ENCODE measurements at places on chromosomes 2 and 18.

- DNase-seq, result peak; percentile 23
These were observed 23.9 kb downstream of the PECR start for GRCh38 chr2:216057688-216058193.

- no peak for DNase-seq
These were observed 168.7 kb downstream of the UBE2E3 start for GRCh38 chr2:181149056-181149455.

DNA sequence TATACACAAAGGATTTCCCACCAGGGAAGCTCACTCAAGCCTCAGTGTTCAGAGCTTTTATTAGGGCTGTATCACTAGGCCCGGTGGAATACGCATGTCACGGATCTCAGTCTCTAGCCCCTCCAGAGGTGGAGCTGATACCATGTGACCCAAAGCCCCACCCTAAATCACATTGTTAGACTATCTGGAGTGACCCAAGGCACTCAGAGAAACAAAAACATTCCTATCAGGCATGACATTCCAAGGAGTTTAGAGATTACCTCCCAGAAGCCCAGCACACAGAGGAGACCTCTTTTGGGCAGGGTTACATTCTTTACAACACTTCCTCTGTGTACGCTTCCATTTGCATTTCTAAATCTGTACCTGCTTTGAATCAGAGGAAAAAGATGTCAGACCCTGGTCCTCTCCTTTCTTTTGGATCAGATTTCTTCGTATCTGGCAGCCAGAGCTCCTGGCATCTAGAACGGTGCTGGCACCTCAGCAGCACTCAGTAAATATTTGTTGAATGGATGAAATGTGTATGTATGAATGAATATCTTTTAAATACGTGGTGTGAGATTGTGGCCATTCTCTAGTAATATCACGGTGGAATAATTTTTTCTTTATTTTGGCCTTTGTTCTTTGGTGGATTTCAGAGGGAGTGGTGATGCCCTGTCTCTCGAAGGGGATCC is 37.7 kb upstream of the SMAD2 start:
- DNase-seq, result no peak

GRCh38 chr18:38611036-38611964 is 1045.7 kb upstream of the CELF4 start:
- no peak for DNase-seq

- no peak for DNase-seq
These were observed 47.9 kb downstream of the HADHB start for GRCh38 chr2:26292646-26293045.

GRCh38 chr2:201171259-201171814 is 11.6 kb upstream of the CASP10 start:
- no peak for DNase-seq

DNA sequence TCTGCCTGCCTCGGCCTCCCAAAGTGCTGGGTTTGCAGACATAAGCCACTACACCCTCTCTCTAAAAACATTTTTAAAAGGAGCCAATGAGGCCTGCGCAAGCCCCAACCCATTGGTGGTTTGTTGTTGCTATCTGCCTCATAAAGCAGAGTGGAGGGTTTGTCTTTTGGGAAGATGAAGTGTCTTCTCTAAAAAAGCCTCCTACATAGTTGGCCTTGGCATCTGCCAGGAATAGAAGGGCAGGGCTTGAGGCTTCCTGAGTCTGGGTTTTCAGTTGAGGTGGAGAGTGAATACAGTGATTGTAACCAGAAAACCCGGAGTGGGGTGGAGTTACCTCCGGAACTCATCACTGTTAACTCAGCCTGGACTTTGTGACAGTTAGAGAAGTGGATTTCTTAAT is 5.9 kb upstream of the STARD7 start:
- no peak for DNase-seq

GRCh38 chr2:127228102-127228501 is 8.0 kb upstream of the CYP27C1 start:
- DNase-seq, result no peak

GRCh38 chr2:72984172-72984671 is 66.9 kb downstream of the EMX1 start:
- DNase-seq, result no peak

DNA sequence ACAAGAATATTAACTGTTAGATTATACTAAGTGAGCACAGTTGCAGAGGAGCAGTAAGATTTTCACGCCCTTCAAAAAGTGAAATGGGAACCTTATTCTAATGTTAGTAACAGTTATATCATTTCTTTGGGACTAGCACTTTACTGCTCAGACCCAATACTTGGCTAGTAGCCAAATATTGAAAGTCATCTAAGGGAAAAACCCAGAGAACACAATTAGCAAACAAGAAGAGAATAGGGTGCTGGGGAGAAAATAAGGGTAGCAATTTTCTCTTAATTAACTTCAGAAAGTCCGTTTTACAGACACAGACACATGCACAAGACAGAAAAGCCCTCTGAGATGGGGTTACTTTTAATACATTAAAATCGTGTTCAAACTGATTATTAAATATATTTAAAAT is 71.8 kb downstream of the ID2 start:
- DNase-seq, result no peak

DNA sequence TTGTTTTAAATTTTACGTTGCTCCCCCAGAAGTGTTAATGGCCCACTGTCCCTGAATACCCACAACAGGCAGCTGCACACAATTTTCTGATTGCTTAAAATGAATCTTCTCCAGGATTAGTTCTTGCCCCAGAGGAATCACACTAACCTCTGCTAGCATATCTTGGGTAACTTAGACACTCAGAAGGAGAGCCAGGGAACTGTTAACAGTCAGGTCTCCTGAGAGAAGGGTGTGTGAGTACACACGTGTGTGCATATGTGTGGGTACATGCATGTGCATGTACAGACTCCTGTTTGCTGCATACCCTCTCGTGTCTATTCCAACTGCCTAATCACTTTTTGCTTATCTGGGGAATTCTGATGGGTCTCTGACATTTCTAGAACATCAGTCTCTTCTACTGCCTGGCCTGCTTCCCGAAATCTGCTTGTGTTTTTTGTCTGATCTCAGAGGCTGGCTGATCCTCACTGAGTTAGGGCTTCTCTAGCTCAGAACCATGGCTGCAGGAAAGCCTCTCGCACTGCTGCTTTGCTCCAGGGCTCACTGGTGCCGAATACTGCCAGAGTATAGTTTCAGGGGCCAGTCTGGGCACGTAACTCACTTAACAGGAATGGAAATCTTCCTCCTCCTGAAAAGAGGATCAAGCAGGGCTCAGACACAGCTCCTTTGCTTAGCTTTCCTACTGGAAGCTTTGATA is 62.8 kb downstream of the PRELID3A start:
- DNase-seq, result no peak

DNA sequence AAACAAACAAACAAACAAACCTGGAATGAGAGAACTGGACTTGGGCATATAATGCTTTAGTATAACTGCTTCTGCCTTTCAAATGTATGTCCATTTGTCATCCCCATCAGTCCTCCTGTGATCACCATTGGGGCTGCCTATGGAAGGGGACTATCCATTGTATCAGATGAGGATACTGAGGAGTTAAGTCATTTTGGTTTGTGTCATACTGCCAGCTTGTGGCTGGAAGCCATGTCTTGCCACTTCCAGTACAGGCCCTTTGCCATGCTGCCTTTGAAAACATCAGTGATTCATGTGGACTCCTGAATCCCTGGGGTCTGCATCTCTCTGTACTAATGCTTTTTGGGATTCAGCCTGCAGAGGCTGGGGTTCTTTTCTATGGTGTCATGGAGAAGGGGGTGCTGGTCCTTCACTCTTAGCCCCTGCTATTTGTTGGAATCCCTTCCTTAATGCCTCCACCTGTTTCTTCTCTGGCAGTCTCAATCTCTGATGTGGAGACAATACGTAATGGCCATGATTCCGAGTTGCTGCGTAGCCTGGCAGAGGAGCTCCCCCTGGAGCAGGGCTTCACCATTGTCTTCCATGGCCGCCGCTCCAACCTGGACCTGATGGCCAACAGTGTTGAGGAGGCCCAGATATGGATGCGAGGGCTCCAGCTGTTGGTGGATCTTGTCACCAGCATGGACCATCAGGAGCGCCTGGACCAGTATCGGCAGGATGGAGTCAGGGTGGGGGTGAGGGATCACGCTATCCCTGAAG is 10.6 kb downstream of the PLCD4 start:
- DNase-seq, result no peak

DNA sequence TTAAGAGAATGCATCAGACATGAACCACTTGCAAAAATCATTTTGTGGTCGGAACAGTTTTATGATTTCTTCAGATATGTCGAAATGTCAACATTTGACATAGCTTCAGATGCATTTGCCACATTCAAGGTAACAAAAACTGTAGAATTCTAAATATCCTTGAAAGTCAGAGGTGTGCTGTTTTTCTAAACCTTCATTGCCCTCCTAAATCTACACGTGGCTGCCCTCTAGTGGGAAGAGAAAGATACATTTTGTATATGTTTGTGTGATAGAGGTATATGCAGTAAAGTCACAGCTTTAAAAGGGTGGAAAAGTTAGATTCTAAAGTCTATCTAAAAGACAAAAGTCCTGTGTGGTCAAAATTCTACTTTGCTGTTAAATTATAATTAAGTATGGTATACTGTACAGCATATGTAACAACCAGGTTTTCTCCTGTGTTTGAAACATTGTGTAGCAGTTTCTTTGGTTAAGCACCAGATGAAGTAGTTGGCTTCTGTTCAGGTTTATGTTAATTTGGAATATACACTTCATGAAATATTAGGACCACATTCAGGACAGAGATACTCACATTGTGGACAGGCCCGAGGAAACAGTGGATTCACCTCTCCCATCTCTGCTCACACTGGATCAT is 65.9 kb upstream of the ITM2C start:
- DNase-seq, result peak; percentile 34

DNA sequence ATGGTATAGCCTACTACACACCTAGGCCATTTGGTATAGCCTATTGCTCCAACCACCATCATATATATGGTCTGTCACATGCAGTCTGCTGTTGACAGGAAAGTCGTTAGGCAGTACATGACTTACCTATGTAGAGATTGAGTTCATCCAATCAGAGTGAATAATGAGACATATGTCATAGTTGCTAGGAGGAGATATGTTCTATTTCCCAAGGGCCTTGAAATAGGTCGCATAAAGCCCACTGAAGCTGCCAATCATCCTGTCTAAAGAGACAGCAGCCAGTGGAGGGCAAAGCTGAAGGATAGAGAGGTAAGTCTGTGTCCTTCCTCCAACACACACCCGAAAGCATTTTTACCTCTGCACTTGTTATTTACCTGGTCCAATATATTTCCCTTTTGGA is 263.4 kb downstream of the PTPRM start:
- DNase-seq, result no peak

GRCh38 chr18:62329691-62330454 is 4.8 kb downstream of the TNFRSF11A start:
- DNase-seq, result peak; percentile 27

DNA sequence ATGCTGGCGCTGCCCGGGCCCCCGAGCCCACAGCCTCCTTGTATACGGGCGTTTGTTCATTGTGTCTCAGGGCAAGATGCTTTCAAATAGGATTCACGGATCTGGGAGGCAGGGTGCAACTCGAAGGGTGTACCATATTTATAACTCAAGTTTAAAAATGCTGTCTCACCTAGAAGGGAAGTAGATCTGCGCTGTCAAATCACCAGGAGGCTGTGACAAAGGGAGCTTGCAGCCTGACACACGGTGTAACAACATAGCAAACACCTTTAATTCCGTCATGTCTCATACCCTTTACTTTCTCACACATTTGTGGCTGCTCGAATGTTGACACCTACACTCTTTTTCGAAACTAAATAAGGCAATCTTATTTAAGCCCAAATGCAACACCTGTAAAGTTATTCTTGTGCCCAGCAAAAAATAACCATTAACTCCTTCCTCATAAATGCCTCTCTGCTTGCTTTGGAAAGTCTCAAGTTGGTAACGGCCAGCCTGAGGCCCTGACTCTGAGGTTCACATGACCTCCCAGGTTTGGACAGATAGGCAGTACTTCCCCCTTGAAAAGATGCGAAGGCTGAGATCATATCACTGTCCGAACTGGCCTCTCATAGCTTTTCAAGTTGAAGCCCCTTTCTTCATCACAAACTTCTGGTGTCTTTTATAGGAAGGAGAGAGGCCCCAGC is 11.6 kb downstream of the ZEB2 start:
- no peak for DNase-seq

GRCh38 chr18:69358212-69358895 is 42.3 kb upstream of the DOK6 start:
- no peak for DNase-seq

DNA sequence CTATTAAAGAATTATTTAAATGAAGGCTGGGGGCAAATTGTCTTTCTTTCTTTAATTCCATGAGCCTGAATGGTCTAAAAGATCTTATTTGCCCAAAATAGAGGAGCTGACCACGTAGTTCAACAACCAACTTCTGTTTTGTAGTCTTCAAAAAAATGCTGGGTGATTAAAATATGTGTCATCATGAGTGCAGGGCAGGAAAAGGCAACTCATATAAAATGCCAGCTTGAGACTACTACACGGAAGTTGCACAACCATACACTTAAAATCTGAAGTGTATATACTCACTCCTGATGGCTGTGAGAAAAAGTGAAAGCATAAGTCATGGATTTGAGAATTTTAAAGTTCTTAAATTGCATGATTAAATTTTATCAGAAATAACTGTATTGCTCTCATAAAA is 210.9 kb downstream of the DYM start:
- DNase-seq, result no peak

GRCh38 chr2:70658476-70658875 is 104.8 kb upstream of the TGFA start:
- no peak for DNase-seq

DNA sequence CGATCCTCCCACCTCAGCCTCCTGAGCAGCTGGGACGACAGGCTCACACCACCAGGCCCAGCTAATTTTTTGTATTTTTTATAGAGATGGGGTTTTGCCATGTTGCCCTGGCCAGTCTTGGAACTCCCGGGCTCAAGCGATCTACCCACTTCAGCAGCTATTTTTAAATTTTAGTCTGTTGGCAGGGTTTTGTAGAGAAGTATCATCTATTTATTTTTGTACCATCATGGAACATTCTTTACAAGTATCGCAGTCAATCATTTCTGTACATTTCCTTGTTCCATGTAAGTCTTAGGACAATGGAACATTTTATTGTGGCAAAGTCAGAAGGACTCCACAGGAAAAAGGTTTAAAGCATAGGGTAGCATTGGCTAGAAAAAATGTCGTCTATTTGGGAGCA is 94.6 kb downstream of the UGGT1 start:
- DNase-seq, result no peak
